NCI-H1417 treated with DMSO at 0.1 percent for 48 hours (cell line): ENCODE measurements at places on chromosomes 12 and 14.

GRCh38 chr14:71618716-71619115, 313.5 kb upstream of the RGS6 start:
- no peak for DNase-seq

- no peak for DNase-seq
Observed at GRCh38 chr14:55272387-55272786, 1.2 kb downstream of the FBXO34 start.

- no peak for DNase-seq
Observed at GRCh38 chr12:130698106-130698505, 18.0 kb downstream of the RIMBP2 start.

- DNase-seq = no peak
Observed at GRCh38 chr12:107634530-107634929, 51.1 kb upstream of the PWP1 start.
